ENCODE measurements at places on chromosomes 3 and 15. TPM values are rescaled to one million over a fixed set of nuclear protein-coding genes. Genes with fewer than 3 reads are reported as not detected.

DNA sequence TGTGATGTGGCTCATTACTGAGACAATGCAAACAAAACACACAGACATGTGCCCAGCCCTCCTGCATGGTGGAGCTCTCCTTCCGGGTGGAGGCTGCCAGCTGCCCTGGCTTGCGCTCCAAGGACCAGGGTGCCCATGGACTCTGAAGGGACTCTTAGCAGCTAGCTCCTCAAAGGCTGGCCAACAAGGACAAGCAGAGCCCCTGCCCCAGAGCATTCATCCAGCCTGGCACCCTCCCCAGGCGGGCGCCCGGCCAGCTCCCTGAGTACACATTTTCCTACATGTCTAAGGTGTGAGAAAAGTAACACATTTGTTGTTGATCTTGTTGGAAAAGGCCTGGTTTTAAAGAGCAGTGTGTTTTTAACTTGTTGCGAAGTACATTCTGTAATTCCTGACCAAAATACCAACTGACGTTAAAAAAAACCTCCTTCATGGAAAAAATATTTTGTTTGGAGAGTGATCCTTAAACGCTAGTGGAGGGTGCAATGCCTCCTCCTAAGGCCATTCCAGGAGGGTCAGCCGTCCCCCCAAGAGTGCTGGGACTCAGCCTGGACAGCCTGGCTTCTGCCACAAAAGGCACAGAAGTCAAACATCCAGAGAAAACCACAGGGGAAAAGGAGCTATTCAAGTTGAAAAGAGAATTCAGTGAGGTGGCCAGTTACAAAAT is 86.9 kb downstream of the KLF15 start:
- peak; percentile 52 for DNase-seq

DNA sequence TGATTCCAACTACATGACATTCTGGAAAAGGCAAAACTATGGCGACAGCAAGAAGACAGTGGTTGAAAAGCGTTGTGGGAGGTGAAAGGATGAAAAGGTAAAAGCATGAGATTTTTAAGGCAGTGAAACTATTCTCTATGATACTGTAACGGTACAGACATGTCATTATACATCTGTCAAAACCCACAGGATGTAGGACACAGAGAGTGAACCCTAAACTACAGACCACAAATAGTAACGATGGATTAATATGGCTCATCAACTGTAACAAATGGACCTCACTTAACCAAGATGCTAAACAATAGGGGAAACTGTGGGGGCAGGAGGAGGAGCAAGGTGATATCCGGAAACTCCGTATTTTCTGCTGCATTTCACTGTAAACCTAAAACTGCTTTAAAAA is 39.1 kb downstream of the MYO9A start:
- no peak for DNase-seq

DNA sequence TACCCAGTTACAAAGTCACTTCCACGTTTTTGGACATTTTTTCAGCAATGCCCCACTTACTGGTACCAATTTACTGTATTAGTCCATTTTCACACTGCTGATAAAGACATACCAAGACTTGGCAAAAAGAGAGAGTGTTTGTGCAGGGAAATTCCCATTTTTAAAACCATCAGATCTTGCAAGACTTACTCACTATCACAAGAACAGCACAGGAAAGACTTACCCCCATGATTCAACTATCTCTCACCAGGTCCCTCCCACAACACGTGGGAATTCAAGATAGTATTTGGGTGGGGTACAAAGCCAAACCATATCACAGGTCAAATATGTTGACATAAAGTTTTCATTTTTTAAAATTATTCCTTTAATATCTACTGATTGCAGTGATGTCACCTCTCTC is 16.2 kb upstream of the ABI3BP start:
- DNase-seq: no peak

- peak; percentile 56 for DNase-seq
Measured at GRCh38 chr15:89385596-89386331, 51.1 kb upstream of the POLG start.

GRCh38 chr3:102741105-102741504 is 306.3 kb downstream of the ZPLD1 start:
- DNase-seq: no peak

DNA sequence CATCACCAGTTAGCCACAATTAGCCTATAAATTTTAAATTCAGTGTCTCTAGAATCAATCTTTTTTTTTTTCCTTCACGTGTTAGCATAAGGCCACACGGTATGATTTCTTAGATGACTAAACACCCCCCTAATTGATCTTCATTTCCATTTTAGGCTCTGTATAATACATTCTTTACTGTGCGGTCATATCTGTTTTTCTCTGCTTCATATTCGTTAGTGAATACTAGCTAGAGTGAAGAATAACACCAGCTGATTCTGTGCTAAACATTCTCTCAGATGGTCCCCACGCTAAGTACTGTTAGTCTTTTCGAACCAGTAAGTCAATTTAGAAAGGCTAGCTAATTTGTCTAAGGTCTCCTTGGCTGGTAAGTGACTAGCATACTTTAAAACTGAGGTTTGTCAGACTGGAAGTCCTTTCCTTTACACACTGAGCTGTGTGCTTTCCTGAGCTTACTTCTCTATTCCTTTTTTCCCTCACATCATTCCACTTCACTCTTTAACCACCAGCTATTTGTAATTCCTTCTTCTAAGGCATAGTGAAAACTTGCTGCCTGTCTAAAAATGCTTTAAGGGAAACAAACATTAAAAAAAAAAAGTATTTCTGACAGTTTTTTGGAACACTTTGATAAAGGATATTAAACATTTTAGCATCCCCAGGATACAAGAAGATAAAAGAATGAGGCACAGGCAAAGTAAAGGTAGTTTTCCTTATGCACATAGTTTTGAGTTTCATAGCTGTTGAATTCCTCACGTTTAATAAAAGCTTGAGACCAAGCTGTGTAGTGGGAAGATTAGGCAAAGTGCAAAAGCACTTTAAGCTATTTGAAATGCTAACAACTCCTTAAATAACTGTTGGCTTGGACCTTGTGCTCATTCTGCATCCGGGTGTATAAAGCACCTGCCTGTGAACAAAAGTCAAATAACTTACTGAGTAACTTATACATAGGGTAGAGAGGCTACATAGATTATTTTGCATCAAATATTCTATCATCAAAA is 17.1 kb downstream of the ZFAND6 start:
- no peak for DNase-seq

GRCh38 chr3:118817748-118818165 is 216.9 kb downstream of the IGSF11 start:
- no peak for DNase-seq

- no peak for DNase-seq
Measured at GRCh38 chr3:72345980-72346379, 502.3 kb downstream of the SHQ1 start.

DNA sequence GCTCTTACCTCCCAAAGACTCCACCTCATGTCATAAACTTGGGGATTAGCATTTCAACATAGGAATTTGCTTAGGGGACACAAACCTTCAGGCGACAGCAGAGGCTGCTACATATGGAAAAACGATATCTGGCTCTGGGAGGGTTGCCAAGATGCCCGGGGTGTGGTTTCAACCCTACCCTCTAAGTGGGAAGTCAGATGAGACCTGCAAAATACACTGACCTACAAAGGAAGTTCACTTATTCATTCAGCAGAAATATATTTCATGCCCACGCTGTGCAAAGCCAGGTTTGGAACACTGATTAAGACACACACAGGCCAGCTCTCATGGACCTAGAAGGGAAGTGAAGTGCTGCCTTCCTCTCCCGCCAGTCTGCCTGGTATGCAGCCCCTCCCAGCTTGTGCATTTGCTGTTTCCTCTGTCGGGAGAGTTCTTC is 239.3 kb downstream of the FEZF2 start:
- DNase-seq: no peak

DNA sequence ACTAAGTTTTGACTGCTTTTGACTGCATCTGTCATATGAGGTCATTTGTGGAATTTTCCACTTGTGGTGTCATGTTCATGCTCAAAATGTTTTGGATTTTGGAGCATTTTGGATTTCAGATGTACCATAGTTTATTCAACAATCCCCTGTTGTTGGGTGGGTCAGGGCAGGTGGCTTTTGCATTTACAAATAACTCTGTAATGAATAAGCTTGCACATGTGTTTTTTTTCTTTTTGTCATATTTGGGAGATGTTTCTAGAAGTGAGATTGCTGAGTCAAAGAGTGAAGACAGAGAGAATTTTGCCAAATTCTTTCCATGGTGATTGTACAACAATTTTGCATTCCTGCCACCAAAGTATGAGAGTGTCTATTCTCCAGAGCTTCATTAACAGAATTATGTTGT is 62.4 kb upstream of the ADPGK start:
- DNase-seq: no peak

DNA sequence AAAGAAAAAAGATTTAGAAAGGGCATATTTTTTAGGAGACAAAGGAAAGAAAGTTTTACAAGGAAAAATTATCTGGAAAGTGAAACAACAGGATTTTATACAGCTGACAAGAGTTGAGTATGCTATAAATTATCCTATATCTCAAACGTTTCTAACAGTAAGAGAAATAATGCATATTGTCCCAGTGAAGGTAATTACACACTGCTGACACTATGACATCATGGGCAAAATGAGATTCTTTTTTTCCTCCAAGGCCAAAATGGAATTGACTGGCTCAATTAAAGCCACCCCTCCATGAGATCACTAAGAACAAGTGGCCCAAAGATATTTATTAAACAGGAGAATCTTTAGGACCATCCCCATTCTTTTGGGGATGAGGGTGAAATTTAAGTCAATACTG is 72.0 kb upstream of the CDIN1 start:
- DNase-seq: no peak

DNA sequence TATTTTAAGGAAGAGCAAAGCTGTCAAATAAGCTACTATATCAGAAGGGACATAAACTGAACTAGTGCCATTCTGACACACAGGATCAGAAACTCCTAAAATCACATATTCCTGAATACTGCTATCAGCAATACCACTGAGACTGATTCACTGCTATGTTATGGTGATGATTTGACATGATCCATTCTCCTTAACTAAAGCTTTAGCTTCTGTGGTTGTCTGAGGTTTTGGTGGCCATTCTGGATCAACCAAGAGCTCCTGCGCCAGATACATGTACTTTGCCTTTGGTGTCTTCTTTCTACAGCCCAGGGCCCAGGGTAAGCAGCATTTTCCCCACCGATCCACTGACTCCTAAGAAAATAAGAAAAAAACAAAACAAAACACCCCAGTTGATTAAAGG is 6.7 kb upstream of the GP5 start:
- no peak for DNase-seq

DNA sequence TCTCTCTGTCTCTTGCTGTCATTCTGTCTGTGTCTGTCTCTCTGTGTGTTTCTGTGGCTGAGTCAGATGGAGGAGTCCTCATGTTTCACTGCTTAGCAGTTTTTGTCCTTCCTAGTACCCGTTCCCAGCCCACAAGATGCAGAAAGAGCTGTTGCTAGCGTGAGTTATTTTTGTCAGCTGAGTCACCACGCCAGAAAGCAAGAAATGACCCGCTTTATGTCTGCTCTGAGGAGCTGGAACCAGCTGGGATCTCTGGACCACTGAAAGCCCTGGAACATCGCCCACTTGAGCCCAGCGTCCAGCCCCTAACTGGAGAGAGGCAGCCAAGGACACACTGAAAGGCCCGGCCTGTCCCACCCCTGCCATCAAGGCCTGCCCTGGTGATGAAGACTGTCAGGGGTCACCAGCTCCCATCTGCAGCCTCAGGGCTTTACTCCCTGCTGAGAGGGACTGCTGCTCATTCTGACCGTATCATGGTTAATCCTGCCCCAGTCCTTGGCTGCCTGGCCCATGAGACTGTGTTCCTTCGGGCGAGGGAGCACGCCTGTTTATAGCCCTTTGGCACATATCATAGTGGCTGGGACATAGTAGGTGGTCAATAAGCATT is 101.7 kb upstream of the TPM1 start:
- DNase-seq: peak; percentile 87

DNA sequence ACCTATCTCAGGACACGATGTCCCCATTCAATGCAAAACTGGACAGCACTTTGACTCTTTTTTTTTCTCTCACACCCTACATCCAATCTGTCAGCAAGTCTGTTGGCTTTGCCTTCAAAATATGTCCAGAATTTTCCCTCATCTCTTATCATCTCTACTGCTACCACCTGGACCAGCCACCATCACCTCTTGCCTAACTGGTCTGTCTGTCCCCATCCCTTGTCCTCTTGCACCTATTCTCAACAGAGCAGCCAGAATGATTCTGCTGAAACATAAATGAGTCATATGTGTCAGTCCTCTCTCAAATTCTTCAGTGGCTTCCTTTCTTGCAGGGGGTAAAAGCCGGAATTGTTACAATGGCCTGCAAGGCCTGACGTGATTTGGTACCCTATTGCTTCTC is 105.8 kb downstream of the CYP19A1 start:
- DNase-seq: no peak

GRCh38 chr3:116045314-116045713 is 400.0 kb downstream of the LSAMP start:
- DNase-seq: no peak

DNA sequence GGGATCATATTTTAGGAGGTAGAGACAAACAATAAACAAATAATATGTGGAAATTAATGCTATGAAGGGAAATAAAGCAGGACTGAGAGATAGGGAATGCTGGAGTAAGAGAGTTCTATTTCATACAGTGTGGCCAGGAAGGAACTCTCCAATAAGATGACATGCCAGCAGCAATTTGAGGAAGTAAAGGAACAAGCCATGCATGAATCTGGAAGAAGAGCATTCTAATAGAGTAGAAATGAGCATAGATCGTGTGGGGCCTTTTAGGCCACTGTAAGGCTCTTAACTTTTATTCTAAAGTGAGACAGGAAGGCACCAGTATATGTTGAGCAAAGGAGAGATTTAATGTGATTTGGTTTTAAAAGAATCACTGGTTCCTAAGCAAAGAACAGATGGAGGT is 126.3 kb downstream of the DMXL2 start:
- no peak for DNase-seq

GRCh38 chr3:61593446-61594029 is 32.2 kb downstream of the PTPRG start:
- no peak for DNase-seq

DNA sequence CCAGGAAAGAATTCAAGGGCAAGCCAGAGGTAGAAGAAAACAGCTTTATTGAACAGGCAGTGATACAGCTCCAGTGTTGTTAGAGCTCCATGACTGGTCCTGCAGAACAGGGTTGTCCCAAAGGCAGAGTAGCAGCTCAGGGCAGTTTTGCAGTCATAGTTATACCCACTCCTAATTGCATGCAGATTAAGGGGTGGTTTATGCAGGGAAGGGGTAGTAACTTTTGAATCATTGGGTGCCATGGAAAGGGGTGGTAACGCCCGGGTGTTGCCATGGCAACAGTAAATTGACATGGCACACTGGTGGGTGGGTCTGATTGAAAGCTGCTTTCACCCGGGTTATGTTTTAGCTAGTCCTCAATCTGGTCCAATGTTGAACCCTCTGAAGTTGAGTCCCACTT is 9.7 kb upstream of the RAB6B start:
- DNase-seq: no peak

DNA sequence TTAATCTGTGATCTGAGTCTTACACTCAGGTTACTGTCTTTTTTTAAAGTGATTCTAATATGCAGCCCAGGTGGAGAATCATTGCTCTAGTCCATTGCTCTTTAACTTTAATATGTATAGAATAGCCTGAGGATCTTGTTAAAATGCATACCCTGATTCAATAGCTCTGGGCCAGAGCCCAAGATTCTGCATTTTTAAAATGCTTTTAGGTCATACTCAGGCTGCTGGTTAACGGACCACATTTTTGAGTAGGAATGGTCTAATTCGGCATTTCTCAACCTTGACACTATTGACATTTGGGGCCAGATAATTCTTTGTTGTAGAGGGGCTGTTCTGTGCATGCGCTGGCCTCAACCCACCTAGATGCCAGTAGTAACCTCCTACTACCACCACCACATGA is 20.9 kb upstream of the FSTL1 start:
- no peak for DNase-seq

The ADAMTS17 gene
- total RNA-seq: 0.50 TPM

The C3orf85 gene
- total RNA-seq: not detected
